ENCODE measurements at places on chromosomes 2 and 18. TPM values are rescaled to one million over a fixed set of nuclear protein-coding genes. Genes with fewer than 3 reads are reported as not detected.

Gene RAX
- polyA plus RNA-seq, result not detected

DNA sequence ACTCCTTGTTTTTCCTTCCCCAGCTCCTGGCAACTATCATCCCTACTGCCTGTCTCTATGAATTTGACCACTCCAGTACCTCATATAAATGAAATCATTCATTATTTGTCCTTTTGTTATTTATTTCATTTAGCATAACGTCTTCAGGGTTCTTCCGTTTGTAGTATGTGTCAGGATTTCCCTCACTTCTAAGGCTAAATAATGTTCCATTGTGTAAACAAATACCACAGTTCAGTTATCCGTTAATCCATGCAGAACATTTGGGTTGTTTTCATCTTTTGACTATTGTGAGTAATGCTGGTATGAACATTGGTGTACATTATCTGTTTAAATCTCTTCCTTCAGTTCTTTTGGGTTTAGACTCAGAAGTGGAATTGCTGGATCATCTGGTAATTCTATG lies 18.8 kb downstream of the DYNC2LI1 start:
- no peaks in the 10 kb centered on the region for H3K27me3 ChIP-seq
- no peak for DNase-seq
- no peaks in the 10 kb centered on the region for H3K4me1 ChIP-seq
- H3K36me3 ChIP-seq, result no peaks in the 10 kb centered on the region
- no peak overlapping the region for H3K4me3 ChIP-seq

GRCh38 chr2:177658309-177658708 lies 265.7 kb downstream of the AGPS start:
- no peak overlapping the region for H3K4me3 ChIP-seq
- no peaks in the 10 kb centered on the region for H3K4me1 ChIP-seq
- H3K27ac ChIP-seq, result no peak overlapping the region
- no peak for DNase-seq

Gene SLC5A7
- polyA plus RNA-seq, result not detected

Gene NOSTRIN
- polyA plus RNA-seq, result 5.8 TPM

GRCh38 chr2:180196419-180196977 lies 189.4 kb upstream of the CWC22 start:
- no peaks in the 10 kb centered on the region for H3K4me1 ChIP-seq
- H3K27me3 ChIP-seq, result no peaks in the 10 kb centered on the region
- H3K4me3 ChIP-seq, result no peak overlapping the region
- no peaks in the 10 kb centered on the region for H3K36me3 ChIP-seq

DNA sequence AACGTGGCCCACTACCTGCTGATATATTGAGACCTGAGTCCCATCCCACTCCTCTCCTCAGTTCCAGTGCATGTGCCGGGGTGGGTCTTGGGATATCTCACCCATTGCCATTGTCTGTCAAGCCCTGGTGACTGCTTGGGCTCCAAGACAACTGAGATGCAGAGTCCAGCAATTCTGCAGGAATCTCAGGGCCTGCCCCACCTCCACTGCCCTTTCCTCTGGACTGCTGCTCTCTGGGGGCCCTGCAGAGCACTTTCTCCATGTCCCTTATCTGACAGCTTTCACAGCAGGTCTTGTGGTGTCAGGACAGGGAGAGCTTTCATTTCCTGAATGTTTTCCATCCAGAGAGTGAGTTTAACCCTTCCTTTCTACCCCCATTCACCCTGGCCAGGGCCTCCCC lies 152.9 kb downstream of the ARL4C start:
- no peaks in the 10 kb centered on the region for H3K27me3 ChIP-seq
- no peaks in the 10 kb centered on the region for H3K36me3 ChIP-seq
- H3K27ac ChIP-seq, result no peak overlapping the region
- H3K4me3 ChIP-seq, result no peak overlapping the region

Gene KIAA2012
- not detected for polyA plus RNA-seq

GRCh38 chr18:73690222-73690621 lies 457.4 kb downstream of the FBXO15 start:
- no peaks in the 10 kb centered on the region for H3K36me3 ChIP-seq
- H3K27me3 ChIP-seq, result peaks cover 4% of the 10 kb centered on the region
- no peak overlapping the region for H3K27ac ChIP-seq
- no peak for DNase-seq

DNA sequence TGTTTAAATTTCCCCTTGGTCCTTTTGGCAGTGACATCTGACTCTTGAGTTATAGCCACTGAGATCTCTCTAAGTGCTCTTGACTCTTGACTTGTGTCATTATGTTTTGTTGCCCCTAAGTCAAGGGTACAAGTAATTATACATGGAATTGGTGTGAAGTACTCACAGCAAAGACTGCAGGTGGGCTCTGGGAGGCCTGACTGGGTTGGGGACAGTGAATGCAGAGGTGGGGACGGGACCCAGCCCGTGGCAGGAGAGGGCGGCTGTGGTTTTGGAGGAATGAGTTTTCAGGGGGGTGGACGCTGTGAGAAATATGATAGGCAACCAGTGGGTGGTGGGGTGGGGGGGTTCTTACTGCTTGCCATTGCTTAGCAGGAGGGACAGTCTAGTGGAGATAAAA lies 97.8 kb downstream of the NCK2 start:
- H3K27ac ChIP-seq, result no peak overlapping the region
- DNase-seq, result no peak
- no peaks in the 10 kb centered on the region for H3K27me3 ChIP-seq
- H3K4me1 ChIP-seq, result peaks cover 5% of the 10 kb centered on the region

DNA sequence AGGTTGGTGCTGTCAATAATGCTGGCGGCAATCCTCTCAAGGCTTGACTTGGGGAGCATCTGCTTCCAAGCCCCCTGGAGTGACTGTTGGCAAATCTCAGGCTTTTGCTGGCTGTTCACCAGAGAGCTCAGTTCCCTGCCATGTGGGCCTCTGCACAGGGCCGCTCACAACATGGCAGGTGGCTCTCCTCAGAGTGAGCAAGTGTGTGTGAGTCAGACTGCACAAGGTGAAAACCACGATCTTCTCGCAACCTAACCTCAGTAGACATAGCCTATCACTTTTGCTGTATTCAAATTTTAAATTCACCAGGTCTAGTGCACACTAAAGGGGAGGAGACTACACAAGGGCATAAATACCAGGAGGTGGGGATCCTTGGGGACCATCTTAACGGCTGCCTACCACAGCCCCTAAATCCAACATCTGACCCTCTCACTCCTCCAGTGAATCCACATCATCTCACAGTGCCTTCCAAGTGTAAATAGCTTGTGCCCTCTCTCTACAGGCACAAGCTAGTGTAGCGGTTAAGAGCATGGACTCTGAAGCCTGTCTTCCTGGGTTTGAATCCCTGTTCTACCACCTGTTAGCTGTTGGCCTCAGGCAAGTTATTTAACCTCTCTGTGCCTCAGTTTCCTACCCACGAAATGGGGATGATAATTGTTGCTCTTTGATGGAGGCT lies 187.7 kb upstream of the CXCR4 start:
- H3K27me3 ChIP-seq, result no peaks in the 10 kb centered on the region
- no peak overlapping the region for H3K27ac ChIP-seq
- H3K36me3 ChIP-seq, result no peaks in the 10 kb centered on the region
- no peak overlapping the region for H3K4me3 ChIP-seq

GRCh38 chr2:29033656-29034055 lies 40.7 kb downstream of the PCARE start:
- no peaks in the 10 kb centered on the region for H3K36me3 ChIP-seq
- peak overlapping the region; percentile 46 for H3K27ac ChIP-seq
- H3K27me3 ChIP-seq, result no peaks in the 10 kb centered on the region
- no peak overlapping the region for H3K4me3 ChIP-seq
- peak; percentile 35 for DNase-seq

- DNase-seq, result no peak
- no peaks in the 10 kb centered on the region for H3K4me1 ChIP-seq
- H3K27ac ChIP-seq, result no peak overlapping the region
- no peaks in the 10 kb centered on the region for H3K27me3 ChIP-seq
- H3K4me3 ChIP-seq, result no peak overlapping the region
These were observed 73.2 kb downstream of the COL3A1 start for GRCh38 chr2:189047171-189047888.

GRCh38 chr18:72329533-72329932 lies 214.6 kb downstream of the CBLN2 start:
- DNase-seq, result no peak
- no peaks in the 10 kb centered on the region for H3K27me3 ChIP-seq
- no peak overlapping the region for H3K27ac ChIP-seq
- no peaks in the 10 kb centered on the region for H3K36me3 ChIP-seq

- no peaks in the 10 kb centered on the region for H3K36me3 ChIP-seq
- no peak overlapping the region for H3K27ac ChIP-seq
These were observed 363.3 kb upstream of the SMIM21 start for GRCh38 chr18:75790796-75791195.

Gene FAM237A
- not detected for polyA plus RNA-seq

Gene CRYGD
- polyA plus RNA-seq, result 0.47 TPM

DNA sequence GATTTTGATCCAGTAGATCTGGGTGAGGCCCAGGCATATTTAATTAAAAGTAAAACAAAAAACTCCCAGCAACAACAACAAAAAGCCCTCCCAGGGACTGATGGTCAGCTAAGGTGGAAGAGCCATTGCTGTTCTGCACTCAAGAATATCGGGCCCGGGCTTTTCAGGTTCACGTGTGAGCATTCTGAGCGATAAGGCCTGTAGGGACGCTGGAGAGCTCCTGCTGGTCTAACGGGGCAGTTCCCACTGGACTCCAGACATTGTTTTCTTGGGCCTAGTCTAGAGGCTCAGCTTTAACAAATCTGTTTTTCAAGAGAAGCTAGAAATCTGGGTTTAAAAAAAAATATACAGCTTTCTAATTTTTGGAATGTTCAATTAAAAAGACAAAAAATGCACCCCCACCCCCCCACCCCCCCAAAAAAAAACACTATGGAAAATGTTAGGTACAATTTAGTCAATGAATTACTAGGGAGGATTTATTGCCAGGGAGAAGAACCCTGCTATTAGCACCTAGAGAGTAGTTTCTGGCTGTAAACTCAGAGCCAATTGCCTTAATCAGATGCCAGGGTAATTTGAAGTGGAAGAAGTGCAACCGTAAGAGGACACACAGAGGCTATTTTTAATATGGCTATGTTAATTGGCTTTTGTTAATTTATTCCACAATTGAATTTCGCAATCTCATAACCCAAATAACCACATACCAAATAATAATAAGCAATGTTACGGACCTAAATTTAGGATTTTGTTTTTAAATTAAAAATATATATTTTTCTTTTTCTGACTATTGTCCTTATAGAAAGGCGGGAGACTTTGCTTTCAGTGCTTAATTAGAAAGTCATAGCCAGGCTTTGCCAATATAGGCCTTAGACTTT lies 78.9 kb downstream of the MAP4K4 start:
- H3K27ac ChIP-seq, result peak overlapping the region; percentile 1
- H3K27me3 ChIP-seq, result no peaks in the 10 kb centered on the region
- H3K4me3 ChIP-seq, result no peak overlapping the region
- H3K36me3 ChIP-seq, result no peaks in the 10 kb centered on the region
- DNase-seq, result peak; percentile 52

- H3K27me3 ChIP-seq, result no peaks in the 10 kb centered on the region
- no peaks in the 10 kb centered on the region for H3K36me3 ChIP-seq
- DNase-seq, result no peak
- no peak overlapping the region for H3K4me3 ChIP-seq
- no peaks in the 10 kb centered on the region for H3K4me1 ChIP-seq
These were observed 230.2 kb upstream of the ZC3H15 start for GRCh38 chr2:186255823-186256222.

Data from hepatocyte (in vitro differentiated cells).